ENCODE measurements at places on chromosomes 12 and 14. TPM values are rescaled to one million over a fixed set of nuclear protein-coding genes. Genes with fewer than 3 reads are reported as not detected.

Gene DDX11
- 8.9 TPM for total RNA-seq

Gene CRACR2A
- total RNA-seq, result 12.2 TPM

Gene RFLNA
- total RNA-seq, result 0.20 TPM

Gene TAS2R9
- not detected for total RNA-seq

Gene SLC35F4
- total RNA-seq, result not detected

Gene B4GALNT1
- total RNA-seq, result not detected

Gene PPFIA2
- total RNA-seq, result not detected

Gene ATG101
- total RNA-seq, result 66.5 TPM

Gene LRRC10
- not detected for total RNA-seq

Gene KCNH3
- total RNA-seq, result not detected

Gene MYF6
- total RNA-seq, result not detected

Gene FGFR1OP2
- 102 TPM for total RNA-seq

Gene TOMM20L
- total RNA-seq, result not detected

DNA sequence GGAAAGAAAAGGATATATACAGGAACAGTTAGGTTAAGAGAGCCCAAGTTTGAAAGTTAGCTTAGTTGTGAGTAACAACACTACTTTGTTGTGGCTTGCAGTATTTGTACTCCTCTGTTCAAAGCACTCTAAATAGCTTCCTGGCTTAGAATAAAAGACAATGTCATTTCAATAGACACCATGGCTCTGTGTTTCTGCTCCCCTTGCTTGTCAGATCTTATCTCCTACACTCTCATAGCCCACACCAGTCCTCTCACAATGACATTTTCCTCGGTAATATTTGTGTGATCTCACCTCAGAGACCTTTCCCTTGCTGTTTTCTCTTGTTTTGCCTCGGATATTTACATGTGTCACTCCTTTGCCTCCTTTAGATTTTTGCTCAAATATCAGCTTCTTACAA lies 418.4 kb downstream of the MDGA2 start:
- no peak for DNase-seq

GRCh38 chr12:22204391-22204790 lies 130.1 kb downstream of the ST8SIA1 start:
- no peak for DNase-seq

- peak; percentile 9 for DNase-seq
Measured at GRCh38 chr12:69252033-69252432, 12.7 kb downstream of the CPSF6 start.

DNA sequence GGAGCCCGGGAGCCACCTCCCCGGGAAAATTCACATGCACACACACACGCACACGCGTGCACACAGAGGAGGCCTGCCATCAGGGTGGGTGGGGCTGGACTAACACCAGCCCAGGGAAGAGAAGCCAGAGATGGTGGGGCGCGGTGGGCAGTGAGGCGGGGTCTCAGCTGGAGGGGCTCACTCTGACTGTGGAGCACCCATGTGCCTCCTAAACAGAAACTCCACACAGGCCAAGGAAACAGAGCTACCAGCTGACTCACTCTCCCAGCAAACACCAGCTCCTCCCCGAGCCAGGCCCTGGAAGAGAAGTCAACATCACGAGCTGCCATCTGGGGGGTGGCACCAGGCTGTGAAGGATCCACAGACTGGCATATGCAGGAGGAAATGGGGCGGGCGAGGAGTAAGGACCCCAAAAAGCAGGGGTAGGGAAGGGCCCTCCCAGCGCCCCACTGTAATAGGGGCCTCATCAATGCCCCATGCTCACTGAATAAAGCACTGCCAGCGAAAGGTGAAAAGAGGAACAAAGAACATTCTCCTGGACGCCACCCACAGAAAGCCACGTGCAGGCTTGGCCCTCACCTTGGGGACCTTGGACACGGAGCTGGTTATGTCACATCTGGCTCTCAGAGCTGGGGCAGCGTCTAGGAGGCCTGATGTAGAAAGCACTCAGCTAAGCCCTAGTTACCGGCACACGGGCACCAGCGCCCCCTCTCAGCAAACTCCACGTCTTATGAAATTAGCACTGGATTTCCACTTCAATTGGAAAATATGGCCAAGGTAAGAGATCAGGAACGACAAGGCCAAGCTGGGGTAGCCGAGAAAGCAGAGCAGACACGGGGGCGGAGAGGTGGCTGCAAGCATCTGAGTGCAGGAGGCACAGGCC lies 8.4 kb upstream of the INF2 start:
- DNase-seq, result peak; percentile 85

- no peak for DNase-seq
Measured at GRCh38 chr12:9730011-9730410, 2.9 kb downstream of the CLECL1 start.

DNA sequence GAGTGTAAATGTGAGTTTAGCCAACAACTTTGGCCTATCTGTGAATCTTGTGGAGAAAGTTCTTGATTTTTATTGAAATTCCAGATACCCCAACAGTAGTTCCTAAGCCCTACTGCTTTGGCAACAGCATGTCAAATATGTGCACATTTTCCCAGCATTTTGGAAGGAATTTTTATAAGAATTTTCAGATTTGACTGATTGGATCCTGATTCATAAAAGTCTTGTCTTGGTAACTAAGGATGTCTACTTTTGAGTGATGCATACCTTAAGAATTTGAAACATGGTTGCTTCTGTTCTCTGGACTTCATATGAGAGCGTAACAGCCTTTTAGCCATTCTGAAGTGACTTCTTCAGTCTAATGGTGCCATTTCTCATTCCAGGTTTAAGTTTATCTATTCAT lies 106.7 kb downstream of the ANO4 start:
- DNase-seq, result no peak

DNA sequence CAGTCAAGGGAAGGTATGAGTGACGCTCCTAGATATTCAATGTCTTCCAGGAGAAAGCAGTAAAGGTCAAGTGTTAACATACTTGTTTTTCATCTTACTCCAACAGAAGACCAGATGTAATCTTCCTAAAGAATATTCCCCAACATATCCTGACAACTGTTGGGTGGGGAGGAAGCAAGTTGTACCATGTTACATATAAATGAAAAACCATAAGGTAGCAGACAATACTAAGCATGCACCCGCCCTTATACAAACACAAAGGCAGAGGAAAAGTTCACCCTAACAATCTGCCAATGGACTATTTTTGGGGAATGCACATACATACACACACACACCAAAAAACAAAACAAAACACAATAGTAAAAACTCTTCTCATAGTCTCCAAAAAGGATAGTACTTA lies 90.2 kb upstream of the FERMT2 start:
- no peak for DNase-seq

DNA sequence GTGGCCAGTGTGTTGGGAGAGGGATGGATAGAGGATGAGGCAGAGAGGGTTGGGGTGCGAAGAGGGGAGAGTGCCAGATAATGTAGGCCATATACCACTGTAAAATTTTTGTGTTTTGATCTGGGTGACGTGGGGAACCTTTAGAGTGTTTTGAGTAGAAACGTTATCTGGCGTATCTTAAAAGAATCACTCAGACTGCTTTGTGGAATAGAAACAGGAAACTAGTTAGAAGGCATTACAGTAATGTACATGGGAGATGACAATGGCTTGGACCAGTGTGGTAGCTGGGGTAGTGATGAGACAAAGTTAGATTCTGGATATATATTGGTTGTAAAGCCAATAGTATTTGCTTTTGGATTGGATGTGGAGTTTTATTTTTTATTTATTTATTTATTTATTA lies 20.6 kb downstream of the ATF1 start:
- DNase-seq, result no peak

DNA sequence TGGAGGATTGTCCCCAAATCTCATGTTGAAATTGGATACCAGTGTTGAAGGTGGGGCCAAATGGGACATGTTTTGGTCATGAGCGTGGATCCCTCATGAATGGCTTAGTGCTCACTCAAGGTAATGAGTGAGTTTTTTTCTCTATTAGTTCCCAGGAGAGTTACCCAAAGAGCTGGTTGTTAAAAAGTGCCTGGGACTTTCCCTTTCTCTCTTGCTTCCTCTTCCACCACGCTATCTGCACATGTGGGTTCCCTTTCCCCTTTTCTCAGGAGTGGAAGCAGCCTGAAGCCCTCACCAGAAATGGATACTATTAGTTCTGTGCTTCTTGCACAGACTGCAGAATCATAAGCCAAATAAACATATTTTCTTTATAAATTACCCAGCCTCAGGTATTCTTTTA lies 465.4 kb downstream of the FSCB start:
- no peak for DNase-seq

GRCh38 chr14:35222872-35223466 lies 69.2 kb upstream of the PSMA6 start:
- DNase-seq, result no peak

GRCh38 chr14:102461490-102462338 lies 47.9 kb downstream of the ANKRD9 start:
- DNase-seq, result no peak

DNA sequence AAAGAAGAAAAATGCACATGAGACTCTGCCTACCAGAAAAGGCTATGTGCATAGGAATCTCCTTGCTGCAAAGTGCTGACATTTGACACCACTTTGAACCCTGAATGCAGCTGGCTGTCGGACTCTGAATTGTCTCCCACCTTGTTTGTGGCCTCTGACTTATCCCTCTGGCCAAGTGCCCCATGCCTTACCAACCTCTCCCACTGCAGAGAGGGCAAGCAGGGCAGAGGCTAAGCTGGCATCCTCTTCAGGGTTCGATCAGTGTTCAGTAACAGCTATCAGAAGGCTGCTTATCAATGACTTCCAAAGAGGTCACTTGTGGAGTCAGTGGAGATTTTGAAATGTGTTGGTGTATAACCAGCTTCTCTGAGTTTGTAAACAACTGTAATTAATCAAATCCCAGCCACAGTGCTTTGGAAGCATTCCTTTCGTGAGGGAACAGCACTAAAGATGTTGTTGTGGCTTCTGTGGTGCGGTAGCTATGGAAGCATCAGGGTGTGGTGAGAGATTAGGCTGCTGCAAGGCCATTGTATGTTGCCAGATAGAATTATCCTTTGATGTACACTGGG lies 22.6 kb upstream of the BMP4 start:
- no peak for DNase-seq

DNA sequence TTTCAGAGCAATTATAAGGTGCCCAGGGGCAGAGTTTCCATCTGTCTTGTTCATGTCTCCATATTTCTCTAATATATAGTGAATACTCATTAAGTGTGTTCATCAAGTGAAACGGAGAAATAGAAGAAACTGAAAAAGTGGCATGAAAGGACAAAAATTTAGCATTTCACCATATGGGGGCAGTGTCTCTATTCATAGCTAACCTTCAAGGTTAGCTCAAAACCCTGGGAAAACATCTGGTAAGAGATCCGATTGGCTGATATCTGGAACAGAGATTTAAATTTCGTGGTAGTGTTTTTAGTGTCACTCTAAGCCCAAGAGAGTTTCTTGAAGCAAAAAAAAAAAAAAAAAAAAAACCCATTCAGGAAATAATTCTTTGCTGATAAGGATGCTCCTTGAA lies 367.5 kb downstream of the DAD1 start:
- DNase-seq, result peak; percentile 4

DNA sequence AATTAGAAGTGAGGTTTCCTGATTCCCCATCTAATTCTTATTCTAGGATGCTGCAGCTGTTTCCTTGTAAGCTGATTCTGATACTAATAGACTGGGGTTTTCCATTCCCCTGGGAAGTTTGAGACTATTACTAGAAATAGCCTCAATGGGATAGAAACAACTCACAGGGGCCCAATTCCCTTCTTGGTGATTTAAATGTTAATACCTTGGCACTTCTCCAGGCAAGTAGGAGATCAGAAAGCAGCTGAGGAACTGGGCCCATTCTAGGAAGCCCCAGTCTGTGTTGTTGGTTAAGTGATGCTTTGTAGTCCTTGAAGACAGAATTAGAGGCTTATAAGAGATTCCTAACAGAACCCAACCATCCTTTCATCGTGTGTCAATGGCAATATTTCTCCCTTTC lies 407.0 kb upstream of the SEL1L start:
- no peak for DNase-seq

GRCh38 chr12:54004841-54005530 lies 3.8 kb upstream of the HOXC8 start:
- no peak for DNase-seq

GRCh38 chr14:82313889-82314288 lies 780.2 kb upstream of the SEL1L start:
- DNase-seq, result no peak

DNA sequence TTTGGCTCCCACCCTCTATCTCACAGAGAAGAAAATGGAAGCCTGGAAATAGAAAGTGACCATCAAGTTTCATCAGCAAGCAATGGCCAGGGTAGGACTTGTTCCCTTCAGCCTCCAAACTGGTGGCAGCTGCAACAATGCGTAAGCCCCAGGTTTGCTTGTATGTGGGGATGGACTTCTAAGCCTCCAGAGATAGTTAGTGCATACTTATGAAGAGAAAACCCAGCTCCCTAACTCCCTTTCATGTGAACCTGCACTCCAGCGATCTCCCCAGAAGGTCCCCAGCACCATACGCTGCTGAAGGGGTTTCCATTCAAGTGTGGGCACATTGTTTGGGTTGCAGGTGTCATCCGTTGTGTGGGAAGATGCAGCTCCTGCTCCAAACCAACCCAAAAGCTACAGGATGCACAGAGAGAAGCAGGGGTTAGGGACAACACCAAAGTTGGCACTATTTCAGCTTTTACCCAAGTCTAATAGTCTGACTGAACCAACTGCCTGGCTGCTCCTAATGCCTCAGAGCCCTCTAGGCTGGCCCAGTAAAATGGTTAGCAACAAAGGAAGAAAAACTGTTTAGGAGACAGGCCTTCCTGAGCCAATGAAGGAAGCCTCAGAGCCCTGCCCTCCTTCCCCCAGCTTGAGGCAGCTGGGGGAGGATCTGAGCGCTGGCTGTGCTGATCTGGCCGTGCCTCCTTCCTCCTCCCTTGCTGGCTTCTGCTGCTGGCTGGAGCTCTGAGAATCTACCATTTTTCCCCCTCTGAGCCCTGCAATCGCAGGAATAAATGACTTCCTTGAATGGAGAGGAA lies 12.3 kb downstream of the ZFP36L1 start:
- peak; percentile 66 for DNase-seq

- DNase-seq, result no peak
Measured at GRCh38 chr14:31320216-31320615, 100.1 kb downstream of the HEATR5A start.

DNA sequence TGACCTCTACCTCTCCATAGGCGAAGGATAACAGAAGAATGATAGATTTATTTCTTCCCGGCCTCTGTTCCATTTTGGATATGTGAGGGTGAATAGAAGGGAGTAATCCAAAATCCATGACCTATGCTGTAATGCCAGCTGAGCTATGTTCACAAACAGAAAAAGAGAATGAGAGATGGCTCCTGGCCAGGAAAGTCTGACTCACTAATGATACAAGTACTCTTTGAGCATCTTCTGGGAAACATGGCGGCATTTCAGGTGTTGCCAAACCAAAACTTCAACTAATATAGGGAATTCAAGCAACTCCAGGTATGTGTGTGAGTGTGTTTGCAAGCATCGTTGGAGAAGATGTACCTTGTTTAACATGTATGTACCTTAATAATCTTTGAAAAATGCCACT lies 55.1 kb downstream of the MED13L start:
- peak; percentile 95 for DNase-seq

- peak; percentile 56 for DNase-seq
Measured at GRCh38 chr14:68243450-68244010, 424.0 kb downstream of the RAD51B start.

DNA sequence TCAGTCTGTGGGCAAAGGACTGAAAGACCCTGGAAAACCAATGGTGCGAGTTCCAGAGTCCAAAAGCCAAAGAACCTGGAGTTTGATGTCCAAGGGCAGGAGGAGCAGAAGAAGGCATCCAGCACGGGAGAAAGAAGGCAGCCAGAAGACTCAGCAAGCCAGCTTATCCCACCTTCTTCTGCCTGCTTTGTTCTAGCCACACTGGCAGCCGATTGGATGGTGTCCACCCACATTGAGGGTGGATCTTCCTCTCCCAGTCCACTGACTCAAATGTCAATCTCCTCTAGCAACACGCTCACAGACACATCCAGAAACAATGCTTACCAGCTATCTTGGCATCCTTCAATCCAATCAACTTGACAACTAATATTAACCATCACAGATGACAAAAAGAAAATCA lies 57.2 kb upstream of the CAPRIN2 start:
- DNase-seq, result no peak
